IPS DF 19.7 (cell line): ENCODE measurements at places on chromosomes 5 and 9.

DNA sequence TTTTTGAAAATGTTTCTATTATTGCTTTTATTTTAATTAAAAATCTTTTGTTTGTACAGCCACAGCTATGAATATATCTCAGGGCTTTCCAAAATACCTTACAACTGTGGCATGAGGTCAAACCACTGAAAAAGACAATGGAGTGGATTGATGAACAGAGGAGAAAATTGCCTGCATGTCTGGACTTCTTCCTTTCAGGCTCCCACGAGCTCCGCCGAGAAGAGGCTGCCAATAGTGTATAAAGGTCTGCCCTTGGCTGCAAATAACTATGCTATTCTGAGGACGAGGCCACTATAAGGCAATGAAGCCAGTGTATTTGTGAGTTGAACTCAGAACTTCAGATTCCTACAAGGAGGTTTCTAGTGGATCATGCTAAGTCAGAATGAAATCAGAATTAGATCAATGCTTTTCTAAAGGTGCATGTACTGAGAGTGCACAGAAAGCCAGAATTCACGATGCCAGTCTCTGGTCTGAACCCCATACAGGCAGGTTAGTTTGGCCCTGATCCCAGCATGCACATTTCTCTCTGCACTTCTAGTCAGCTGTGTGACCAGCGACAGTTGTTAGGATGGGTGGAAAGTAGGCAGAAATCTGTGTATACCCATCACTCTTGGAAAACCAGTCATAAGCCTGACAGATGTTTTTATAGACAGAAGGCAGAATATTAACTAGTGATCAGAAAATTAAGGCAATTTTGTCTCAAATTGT lies 42.7 kb upstream of the PLPP1 start:
- DNase-seq, result no peak

DNA sequence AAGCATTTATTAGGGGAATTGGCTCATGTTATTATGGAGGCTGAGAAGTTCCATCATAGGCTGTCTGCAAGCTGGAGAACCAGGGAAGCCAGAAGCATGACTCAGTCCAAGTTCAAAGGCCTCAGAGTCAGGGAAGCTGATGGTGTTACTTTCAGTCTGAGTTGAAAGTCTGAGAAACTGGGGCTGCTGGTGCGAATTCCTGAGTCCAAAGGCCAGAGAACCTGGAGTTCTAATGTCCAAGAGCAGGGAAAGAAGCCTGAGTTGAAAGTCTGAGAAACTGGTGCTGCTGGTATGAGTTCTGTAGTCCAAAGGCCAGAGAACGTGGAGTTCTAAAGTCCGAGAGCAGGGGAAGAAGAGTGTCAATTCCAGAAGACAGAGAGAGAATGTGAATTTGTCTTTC lies 641.1 kb downstream of the ISL1 start:
- no peak for DNase-seq

GRCh38 chr9:87494970-87495471 lies 2.6 kb upstream of the DAPK1 start:
- no peak for DNase-seq

- no peak for DNase-seq
Observed at GRCh38 chr9:117917873-117918272, 213.7 kb downstream of the TLR4 start.

DNA sequence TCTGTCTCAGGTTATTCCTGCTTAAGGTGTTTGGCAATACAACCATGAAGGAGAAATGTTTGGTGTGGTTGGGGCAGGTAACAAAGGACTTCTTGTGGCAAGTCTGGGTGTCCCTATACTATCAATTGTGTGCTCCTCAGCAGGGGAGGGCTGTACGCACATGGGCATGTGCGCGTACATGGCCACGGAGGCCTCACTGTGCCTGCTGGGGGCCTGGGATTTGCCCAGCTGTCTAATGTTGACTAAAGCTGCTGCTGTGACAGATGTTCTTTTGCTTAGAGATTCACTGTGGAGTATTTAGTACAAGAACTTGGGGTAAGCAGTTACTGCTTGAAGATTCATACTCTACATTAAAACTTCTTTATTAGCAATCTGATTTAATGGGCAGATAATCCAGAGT lies 97.5 kb downstream of the HSPA4 start:
- DNase-seq, result no peak

- no peak for DNase-seq
Observed at GRCh38 chr9:35743452-35743851, 5.6 kb downstream of the GBA2 start.

- DNase-seq, result no peak
Observed at GRCh38 chr5:12658871-12659446, 754.7 kb upstream of the CTNND2 start.

- DNase-seq, result no peak
Observed at GRCh38 chr9:72557549-72557948, 36.1 kb downstream of the TMC1 start.

- no peak for DNase-seq
Observed at GRCh38 chr5:11273180-11273903, 512.3 kb upstream of the DAP start.

DNA sequence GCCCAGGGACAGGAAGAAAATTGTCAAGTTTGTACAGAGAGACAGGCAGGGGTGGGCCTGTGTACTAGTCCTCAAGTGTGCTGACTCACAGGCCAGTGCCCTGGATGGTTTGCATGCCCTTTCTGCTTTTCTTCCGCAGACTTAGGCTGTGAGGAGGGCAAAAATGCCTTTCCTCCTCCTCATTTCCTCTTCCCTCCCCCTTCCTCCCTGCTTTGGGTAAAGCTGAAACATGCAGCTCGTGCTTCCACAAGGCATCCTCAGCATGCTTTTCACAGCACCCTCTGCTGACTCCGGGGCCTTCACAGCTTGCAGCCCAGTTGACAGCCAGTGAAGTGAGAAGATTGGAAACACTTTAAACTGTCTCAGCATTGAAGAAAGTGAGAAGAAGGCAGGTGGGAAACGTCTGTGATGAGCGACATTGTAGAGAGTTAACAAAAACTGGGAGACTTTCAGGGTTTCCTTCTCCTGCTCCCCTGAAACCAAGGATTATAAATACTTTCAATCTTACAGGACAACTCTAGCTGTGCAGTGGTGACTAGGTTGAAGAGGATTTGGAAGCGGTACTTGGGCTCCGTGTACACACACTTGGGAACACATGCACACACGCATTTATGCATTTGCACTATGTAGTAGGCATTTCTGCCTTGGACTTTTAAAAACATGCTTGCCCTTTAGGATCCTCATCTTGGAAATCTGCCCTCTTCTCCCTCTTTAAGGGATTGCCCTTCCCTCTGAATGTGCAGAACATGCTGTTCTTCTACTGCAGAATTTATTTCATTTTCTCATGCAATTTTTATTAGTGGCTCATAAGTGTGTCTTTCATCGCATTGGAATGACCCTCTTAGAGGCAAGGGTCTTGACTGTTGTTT lies 138.8 kb downstream of the GRIA1 start:
- peak; percentile 63 for DNase-seq

DNA sequence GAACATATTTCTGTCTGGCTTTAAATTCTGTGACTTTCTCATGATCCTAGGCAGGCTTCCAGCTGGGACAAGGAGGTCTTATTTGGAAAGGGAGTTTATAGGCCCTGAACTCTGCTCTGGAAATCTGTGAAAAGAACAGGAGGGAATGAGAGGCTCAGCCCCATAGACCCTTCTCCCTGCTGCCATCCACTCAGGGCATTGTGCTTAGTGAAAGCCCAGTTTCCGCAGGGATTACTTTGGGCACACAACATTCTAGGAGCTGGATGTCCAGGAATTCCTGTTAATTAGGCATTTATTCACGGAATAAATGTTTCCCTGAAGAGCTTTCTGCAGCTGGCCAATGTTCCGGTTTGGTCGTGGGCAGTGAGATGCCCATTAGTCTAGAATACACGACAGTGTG lies 32.7 kb upstream of the COL15A1 start:
- no peak for DNase-seq

DNA sequence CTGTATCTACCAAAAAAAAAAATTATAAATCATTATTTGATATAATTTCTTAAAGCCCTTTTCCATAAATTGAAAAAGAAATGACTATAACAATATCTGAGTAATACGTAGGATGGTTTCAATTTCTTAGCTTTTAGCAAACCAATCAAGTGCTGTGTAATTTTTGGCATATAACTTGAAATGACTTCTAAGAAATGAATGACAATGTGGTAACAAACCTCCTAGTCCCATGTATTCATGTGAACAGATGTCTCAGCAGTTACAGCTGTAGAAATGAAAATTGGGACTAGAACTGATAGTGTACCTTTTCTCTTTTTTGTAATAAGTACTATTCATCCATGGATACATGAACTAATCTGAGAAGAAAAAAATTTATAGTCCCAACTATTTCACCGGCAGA lies 307.0 kb downstream of the BNC2 start:
- no peak for DNase-seq

DNA sequence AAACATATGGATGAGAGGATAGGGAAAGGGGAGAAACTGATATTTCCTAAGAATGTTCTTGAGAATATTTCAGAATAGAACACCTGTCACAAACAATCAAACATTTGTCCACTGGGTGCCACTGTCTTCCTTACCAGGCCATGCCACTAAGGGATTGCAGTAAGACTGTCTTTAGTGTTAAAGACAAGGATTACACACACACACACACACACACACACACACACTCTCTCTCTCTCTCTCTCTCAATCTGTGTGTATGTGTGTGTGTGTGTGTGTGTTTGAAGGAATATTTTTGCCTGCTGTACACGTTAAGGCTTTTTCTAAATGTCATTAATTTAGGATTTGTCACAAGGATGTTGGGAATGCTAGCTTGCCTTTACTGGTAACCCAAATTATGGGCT lies 54.4 kb downstream of the CCDC192 start:
- DNase-seq, result no peak

- no peak for DNase-seq
Observed at GRCh38 chr5:167453246-167454030, 838.0 kb upstream of the WWC1 start.

DNA sequence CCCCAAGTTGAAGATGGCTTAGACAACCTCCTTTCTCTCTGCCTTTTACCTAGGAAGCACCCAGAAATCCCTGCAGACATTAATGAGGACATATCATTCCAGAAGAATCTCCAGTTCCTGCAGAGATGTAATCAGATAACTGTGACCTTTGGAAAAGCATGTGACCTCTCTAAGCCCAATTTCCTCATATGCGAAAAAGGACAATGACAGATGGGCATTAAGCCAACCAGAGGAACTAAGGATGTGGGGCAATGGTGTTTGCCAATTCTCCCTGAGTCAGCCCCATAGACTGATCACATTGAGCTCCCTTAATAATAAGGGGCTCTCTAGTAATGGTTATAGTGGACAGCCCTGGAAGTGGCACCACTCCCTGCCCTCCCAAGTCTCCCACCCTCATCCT lies 10.1 kb upstream of the FOXI1 start:
- DNase-seq, result no peak

DNA sequence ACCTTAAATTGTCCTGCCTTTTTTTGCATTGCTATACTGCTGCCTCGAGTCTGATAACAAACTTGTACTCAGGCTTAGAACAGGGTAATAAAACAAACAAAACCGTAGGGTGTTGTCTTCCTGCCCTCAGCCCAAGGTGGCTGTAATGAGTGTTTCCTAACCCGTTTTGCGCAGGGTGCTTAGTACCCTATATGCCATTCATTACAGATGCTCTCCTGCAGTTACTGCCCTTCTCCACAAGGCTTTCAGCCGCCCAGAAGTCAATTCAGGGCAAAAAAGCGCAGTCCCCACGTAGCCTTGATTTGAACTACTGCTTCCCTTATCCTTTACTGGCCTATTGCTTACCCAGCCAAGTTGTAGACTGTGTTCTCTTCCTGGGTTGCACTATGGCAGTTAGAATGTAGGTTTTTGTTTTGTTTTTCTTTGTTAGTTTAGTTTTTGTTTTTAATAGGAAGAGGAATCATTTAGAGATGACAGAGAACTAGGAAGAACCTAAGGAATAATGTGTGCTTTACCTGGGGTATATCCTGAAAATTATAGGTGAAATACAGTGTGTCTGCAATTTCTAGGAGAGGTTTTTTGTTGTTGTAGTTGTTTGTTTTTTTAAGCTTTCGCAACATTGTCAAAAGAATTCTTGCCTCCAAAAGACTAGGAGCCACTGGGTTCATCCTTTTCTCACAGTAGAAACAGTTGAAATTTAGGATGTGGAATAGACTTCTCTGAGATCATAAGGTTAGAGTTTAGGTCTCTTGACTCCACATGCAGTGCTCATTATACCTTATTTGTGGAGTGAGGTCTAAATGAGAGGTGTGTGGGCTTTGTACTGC lies 1.3 kb downstream of the HMGXB3 start:
- DNase-seq, result peak; percentile 15

DNA sequence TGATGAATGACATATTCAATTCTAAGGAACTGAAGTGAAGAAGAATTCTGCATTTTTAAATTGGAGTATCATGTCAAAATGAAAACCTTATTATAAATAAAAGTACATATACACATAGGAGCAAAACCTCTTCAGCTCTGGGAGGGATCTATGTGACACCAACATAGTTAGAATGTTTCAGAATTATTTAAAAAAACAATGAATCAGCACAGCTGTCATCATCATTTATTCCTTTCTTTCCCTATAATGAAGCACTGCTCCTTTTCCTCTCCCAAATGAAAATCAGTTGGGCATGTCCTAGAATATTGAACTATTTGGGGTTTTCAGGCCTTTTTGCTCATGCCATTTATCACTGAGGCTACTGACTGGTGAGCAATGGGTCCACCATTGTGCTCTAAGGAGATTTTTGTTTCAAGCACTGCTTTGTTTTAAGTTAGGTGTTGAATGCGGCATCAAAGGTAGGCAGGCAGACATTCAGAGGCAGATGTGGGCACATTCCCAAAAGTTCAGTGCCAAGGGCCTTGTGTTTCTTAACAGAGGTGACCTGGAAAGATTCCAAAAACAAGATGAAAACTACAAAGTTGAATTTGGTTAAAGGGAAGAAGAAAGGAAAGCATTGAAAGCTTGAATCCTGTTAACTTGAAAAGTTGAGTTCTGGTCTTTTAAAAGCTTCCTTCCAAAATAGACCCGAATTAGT lies 126.4 kb upstream of the ADAMTSL1 start:
- no peak for DNase-seq
